ENCODE measurements at places on chromosomes 5 and 9.

DNA sequence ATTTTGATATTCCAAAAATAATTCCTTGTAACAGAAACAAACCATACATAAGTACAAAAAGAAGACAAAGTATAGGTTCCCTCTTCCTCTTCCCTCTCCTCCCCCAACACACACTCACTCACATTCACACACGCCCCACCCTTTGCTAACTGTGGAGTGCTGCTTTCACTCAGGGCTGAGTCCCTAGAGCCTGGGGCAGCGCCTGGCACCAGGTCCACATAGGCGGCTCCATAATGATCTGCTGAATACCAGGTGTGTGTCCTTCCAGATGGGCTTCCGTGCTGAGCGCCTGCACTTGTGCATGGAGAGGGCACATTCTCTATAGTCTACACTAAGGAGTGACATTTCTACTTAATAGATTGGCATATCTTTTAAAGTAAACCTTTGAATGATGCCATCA, 3.7 kb downstream of the SEMA4D start:
- DNase-seq: no peak

- no peak for DNase-seq
These were observed 112.0 kb upstream of the KCNN2 start for GRCh38 chr5:114249823-114250222.

DNA sequence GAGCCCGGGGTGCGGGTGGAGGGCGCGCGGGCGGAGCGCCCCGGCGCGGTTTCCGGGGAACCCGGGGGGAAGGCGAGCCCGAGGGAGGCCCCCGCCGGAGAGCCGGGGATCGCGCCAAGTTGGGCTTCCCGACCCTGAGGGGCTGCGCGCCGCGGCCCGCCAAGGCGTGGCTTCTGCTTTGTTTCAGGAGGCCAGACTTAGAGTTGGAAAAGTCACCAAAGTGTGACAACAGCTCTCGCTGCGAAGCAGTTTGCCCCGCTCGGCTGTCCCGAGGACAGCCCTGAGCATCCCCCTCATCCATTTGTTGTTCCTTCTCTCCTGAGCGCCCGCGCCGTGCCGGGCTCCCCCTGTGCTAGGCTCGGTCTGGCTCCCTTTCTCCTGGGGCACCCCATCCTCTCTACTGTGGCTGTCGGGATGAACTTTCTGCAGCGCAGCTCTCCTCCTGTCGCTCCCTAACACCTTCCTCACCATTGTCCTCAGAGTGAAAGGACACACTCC, 410 bp downstream of the GLIPR2 start:
- DNase-seq: no peak

DNA sequence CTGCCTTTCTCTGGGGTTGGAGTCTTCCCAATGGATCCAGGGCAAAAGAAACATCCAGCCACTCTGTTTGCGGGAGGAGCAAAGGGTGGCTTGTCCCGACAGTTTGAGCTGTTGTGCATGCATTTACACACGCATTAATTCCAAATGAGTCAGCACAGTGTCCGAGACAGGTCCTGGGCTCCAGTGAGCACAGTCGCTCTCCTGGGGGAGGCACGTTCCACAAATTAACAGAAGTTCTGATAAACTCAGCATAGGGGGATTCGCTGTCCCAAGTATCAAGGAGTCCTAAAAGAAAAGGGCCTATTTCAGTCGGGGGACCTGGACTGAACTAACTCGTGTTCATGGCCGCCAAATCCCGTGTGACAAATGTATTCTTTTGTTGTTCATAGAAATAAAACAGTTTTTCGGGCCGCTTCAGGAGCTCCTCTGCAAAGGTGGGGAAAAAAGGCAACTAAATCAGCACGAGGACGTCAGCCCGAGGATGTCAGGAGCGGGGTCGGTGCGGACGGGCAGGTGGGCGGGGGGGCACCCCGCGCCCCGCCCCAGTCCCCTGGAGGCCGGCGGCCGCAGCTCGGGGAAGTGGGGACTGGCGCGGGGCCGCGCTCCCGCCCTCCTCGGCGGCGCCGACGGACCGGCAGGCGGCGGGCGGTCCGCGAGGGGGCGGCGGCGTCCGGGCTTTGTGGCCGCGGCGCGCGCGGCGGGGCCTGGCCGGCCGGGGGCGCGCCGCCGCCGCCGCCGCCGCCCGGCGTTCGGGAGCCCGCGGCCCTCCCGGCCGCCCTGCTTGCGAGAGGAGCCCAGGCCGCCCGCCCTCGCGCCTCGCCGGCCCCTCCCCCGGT, at the start of gene MSANTD3:
MSANTD3 (plus strand) TSS at position 614 of the 836 bp plus-strand sequence. CDS start 14,796 bp downstream, outside the sequence.
- DNase-seq: peak; percentile 10

Data from stimulated activated CD8-positive, alpha-beta memory T cell treated with anti-CD3 and anti-CD28 coated beads, Interleukin-4, amount 100 ng/mL, for 4 hours (primary cell).